CD4-positive, alpha-beta T cell treated with Interleukin-17A for 1 hour (primary cell): ENCODE measurements at places on chromosomes 1 and 21.
A peak's percentile ranks its signal among the peaks of the same experiment; 100 is the strongest.

- no peak for DNase-seq
Observed at GRCh38 chr1:165954940-165955339, 127.5 kb downstream of the UCK2 start.

DNA sequence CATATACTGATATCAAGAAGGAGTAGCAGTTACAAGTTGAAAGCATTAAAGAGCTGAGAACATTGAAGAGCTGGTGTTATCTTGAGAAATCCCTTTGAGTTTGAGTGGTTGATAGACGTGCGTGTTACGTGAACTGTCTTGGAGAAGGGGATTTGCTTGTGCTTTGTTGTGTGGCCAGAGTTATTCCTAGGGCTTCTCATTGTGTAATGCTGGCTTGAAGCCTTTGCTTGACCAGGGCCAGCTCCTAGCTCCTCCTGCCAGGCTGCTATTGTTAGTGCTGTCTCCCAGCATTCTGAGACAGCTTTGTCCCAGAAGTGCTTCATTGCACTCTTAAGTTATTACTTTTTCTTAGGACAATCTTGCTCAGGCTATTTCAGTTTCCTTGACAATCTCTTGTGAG lies 116.2 kb upstream of the KCNK2 start:
- DNase-seq, result no peak

- DNase-seq, result no peak
Observed at GRCh38 chr1:151370211-151370911, 2.1 kb downstream of the SELENBP1 start.

GRCh38 chr1:1069711-1070676 lies 4.1 kb downstream of the RNF223 start:
- no peak for DNase-seq

DNA sequence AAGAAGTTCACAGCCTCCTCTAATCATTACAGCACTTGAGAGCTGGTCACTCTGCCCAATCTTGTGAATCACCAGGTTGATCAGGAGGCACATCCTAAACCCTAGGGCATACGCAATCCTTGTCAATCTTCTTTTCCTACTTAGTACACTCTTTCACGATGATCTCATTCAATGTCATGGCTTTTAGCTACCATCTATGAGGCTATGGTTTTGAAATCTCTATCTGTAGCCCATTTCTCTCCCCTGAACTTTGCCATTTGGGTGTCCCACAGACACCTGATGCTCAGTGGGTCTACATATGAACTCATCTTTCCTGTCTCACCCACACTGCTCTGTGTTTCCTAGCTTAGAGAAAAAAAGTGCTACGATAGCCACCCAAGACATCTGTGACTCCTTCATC lies 1.9 kb upstream of the MED18 start:
- DNase-seq, result no peak

- DNase-seq, result no peak
Observed at GRCh38 chr1:187045371-187045770, 216.6 kb downstream of the PLA2G4A start.

- DNase-seq, result no peak
Observed at GRCh38 chr1:206578978-206579374, 33.3 kb downstream of the EIF2D start.

DNA sequence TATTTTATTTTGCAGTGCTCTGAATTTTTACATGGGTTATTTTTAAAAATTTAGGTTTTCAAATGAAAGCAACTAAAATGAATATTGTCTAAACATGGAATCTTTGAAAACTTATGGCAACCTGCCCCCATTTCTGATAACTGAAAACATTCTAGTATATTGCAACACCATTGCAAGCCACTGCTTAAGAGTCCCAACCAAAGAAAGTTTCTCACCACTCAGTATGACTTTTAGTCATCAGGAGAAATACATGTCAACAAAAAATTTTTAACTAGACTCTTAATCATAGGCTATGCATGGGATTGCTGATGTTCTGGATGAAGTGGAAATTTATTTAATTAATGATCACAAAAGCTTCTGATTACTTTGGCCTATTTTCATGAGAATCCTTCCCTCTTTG lies 112.1 kb downstream of the TNFSF18 start:
- no peak for DNase-seq

GRCh38 chr21:31660591-31660990 lies 1.1 kb downstream of the SOD1 start:
- peak; percentile 17 for DNase-seq

GRCh38 chr1:24536391-24536840 lies 19.5 kb upstream of the NCMAP start:
- peak; percentile 82 for DNase-seq

DNA sequence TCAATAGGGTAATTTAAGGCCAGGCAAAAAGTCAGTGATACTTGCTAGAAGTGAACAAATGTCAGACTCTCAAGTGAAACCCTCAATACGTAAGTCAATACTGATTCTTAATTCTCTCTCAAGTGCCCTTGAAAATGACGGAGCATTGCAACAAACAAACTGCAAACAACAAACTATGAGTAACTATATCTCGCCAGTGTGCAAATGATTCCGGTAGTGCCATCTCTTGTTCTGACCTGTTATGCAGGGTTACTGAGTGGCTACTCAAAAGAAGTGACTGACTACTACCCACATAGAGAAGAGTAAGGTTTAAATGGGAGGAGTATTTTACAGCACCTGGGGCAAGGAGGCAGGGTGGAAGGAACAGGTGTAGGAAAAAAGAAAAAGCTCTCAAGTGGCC lies 1.6 kb downstream of the SLC19A2 start:
- DNase-seq, result no peak

DNA sequence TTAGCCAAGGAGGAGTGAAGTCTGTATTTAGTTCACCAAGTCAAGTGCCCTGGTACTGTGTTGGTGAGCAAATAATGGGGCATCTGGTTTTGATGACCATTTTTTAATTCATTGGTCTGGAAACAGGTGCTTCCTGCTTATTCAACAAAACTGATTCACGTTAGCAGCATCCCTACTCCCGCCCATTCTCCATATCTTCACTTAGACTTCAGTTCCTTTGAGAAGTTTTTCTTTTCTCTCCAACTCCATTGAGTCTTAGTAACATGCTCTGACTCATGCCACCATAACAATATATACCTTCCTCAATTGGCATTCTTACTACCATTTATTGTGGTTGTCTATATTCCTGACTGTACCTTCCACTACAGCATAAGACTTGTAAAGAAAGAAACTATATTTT lies 468.9 kb downstream of the DPYD start:
- no peak for DNase-seq

DNA sequence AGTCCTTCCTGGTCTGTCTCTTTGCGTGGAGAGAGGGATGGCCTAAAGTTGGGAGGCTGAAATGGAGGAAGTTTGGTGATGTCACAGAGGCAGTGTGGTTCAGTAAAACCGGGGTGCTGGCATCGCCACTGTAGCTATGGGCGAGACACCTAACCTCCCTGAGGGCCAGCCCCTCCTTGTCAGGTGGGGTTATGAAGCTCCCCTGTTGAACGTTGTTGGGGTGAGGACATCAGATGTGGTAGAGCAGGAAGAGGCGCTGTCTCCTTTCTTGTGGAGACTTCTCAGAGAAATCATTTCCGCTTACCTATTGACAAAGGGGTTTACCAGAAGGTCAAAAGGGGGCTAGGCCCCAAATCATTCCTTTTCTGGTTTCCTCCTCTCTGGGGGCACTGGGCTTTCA lies 294.7 kb downstream of the SIPA1L2 start:
- peak; percentile 46 for DNase-seq

DNA sequence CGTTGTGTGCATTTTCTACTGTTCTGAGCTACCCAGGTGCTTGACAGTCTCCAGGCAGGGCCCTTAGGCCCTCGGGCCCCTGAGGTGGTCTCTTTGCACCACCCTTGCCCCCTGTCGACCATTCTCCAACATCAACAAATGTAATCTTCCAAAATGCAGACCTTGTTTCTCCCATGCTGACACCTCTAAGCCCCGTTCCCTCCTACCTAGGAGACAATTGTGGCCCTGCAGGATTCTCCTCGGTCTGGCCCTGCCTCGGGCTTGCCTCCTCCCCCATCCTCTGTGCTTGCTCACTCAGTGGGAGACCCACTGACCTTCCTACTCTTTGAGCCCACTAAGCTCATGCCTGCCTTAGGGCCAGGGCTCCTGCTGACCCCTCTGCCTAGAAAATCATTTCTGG lies 104.2 kb upstream of the TARDBP start:
- no peak for DNase-seq

- no peak for DNase-seq
Observed at GRCh38 chr1:87165177-87165576, 163.5 kb upstream of the LMO4 start.

GRCh38 chr1:11283151-11283550 lies 10.2 kb downstream of the UBIAD1 start:
- DNase-seq, result no peak

GRCh38 chr1:182357913-182358312 lies 33.7 kb downstream of the GLUL start:
- no peak for DNase-seq

- DNase-seq, result no peak
Observed at GRCh38 chr1:220344745-220345144, 72.5 kb upstream of the RAB3GAP2 start.

DNA sequence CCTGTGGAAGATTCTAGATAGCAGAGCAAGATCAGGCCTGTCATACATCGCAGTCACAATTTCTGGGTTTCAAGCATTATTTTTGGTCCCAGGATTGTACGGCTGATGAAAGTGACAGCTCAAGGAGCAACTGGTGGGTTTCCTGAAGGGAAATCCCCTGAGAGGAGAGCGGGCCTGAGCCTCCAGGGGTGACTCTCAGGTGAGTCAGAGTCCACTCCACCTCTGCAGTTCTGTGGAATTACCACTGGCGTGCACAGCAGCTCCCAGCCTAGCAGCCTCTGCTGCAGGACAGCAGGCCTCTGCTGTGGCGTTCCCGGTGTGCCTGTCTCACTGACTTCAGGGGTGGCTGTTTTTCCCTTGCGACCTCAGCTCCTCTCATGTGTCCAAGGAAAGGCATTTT lies 24.4 kb downstream of the SLC66A1 start:
- no peak for DNase-seq

DNA sequence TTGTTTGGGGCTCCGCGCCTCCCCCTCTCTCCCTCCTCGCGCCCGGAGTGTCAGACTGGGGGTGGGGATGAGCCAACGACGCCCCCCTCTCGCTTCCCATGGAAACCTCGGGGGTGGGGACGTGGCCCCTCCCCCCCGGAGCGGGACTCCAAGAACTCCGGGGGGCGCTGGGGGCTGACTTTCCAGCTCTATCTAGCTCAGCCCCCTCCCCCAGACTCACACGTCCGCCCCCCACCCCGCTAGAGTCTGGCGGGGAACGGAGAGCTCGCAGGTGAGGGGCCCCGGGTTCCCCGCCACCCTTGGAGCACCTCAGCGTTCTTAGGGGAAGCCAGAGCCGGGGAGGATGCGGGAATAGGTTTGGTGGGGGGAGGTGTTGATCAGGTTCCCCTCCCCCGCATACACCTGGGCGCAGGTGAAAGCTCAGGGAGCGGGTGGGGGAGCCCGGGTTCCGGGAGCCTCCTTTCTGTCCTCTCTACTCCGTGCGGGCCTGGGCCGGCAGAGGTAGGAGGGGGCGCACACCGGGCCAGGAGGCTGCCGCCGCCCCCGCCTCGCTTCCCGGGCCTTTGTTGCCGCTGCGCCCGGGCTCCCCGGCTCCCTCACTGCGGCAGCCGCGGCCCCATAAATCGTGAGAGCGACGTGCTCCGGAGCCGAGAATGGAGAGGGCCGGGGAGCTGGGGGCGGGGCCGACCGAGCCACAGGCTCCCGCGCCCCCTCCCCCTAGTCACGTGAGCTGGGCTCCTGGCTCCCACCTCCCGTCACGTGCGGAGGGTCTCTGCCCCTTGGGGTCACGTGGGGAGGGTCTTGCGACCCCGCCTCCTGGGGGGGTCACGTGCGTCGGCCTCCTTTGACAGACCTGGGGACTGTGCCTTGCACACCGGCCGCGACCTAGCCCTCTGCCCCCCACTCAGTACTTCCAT lies 1.9 kb downstream of the EFNA3 start:
- DNase-seq, result peak; percentile 44

DNA sequence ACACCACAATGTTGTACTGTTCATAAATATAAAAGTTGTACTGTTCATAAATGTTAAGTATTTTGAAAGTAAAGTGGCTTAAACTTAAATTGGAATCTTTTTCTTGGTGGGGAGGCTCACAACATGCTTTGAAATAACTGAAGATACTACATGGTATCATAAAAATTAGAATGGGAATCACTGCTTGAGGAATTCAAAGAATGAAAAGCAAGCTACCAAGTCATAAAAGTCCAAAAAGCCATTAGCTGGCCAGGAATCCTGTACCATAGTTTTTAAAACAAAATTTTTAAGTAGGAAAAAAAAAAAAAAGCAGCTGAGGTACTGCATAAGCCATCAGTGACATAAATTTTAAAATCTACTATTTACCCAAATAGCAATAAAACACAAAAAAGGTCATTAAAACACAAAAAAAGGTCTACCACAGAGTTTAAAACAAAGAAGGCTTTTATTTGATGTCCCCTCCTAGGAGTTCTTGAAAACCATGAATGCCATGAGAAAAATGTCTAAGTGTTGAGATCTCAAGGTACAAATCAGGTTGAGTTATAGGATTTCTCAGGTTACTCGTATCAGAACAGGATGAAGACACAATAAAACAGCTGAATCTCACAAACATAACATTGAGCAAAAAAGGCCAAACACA lies 8.6 kb downstream of the ZZZ3 start:
- DNase-seq, result no peak

DNA sequence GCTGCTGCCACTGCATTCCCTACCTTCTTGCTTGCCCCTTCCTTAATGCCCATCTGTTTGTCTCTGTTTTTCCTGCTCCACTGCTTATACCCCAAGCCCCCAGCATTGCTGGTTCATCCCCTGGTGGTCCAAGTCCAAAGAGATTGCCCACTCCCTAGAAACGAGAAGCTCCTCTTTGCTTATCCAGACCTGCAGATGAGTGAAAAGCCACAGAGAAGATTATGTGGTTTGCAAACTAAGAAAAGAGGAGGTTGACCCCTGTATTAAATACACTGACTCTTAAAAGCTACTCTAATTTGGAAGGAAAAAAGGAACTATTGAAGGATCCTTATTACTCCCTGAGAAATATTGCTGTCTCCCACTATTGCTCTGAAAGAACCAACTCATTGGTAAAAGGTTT lies 146.8 kb upstream of the RAB4A start:
- DNase-seq, result no peak

- DNase-seq, result no peak
Observed at GRCh38 chr1:13778431-13778830, 78.4 kb downstream of the PRDM2 start.

DNA sequence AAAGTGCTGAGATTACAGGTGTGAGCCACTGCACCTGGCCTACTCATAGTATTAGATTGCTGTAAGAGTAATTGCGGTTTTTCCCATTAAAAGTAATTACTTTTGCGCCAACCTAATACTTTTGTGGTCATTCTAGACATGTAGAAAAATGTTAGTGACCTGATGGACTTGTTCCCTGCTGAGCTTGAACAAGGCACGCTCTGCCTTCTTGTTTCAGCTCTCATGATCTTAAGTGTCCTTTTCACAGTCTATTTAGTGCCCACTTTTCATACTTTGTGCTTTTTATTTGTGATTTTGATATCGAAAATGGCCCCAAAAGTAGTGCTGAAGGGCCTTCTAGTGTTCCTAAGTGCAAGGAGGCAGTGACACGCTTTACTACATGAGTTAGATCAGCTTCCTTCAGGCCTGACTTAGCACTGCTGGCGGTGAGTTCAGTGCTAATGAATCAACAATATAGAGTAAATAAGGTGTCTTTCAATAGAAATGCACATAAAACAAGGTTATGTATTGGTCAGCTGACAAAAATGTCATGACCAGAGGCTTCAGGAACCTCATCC lies 5.6 kb upstream of the RD3 start:
- DNase-seq, result no peak

- no peak for DNase-seq
Observed at GRCh38 chr21:45947716-45948255, 33.8 kb upstream of the COL6A1 start.

- no peak for DNase-seq
Observed at GRCh38 chr1:2520806-2521205, 5.6 kb downstream of the PANK4 start.
